ENCODE measurements at places on chromosomes 3 and 15.
A peak's percentile ranks its signal among the peaks of the same experiment; 100 is the strongest.

- DNase-seq, result peak; percentile 66
These were observed 28.5 kb upstream of the KCTD6 start for GRCh38 chr3:58463181-58463941.

DNA sequence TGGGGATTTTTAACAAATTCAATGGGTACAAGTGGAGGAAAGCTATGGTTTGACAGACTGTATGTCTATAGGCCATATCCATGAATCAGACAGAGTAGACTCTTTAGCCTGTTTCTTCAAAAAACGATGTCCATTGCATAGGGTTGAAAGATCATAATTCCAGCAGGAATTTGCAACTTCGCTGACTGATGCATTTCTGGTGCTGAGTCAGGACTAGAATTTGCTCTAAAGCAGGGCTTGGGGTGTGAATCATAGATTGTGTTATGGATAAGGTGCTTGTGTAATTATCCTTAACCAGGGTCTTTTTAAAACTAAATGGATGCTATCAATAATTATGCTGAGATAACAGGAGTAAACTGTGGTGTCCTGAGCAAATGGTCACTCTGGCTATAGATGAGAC, 200.4 kb upstream of the TBC1D5 start:
- no peak for DNase-seq

- DNase-seq, result no peak
These were observed 122.4 kb downstream of the XXYLT1 start for GRCh38 chr3:195148549-195148948.

DNA sequence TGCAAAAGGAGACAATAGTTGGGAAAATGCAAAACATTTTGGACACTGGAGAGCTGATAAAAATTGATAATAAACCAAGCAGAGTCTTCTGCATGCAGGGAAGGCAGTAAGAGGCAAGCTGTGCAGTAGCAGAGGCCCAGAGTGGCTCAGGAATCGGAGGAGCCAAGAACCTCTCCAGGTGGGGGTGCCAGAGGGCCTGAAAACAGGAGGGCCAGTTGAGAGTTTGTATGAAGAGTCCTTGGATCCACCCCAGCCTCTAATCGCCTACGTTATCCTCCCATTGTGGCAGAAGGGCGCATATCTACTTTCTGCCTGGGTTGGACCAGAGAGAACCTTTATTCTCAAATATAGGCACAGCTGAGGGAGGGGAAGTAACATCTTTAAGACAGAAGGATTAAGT, 48.9 kb upstream of the RBP1 start:
- no peak for DNase-seq

DNA sequence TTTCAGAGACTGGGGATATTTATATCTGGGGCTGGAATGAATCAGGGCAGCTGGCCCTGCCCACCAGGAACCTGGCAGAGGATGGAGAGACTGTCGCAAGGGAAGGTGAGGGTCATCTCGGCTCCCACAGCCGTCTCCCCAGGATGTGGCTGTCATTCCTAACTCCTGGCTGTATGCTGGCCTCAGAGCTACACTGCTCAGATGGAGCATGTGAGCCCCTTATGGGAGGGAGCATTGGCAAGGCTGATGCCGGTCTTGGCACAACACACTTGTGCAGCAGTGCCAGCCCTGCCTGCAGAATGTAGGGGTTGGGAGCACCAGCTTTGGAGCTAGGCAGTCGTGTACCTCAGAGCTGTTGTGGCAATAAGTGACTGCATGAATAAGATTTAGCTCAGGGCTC, 5.2 kb downstream of the RCCD1 start:
- DNase-seq, result no peak

DNA sequence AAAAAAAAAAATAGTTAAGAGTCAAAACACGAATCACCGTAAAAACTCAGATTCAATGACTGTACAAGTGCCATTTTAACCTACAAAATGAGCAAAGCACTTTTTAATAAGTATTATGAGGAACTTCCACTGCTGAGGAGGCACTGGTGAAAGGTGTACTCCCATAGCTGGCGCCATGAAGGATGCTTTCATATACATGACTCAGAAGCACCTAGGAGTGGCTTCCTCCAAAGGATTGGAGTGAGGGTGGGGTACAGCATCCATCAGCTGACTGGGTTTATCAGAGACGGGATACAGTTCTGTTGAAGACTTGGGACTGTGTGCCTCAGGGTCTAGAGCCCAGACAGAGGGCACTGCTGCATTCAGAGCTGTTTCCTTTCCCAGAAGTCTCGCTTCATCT, 60.9 kb upstream of the MEX3B start:
- no peak for DNase-seq

GRCh38 chr3:155282385-155283091, 10.9 kb downstream of the STRIT1 start:
- no peak for DNase-seq

DNA sequence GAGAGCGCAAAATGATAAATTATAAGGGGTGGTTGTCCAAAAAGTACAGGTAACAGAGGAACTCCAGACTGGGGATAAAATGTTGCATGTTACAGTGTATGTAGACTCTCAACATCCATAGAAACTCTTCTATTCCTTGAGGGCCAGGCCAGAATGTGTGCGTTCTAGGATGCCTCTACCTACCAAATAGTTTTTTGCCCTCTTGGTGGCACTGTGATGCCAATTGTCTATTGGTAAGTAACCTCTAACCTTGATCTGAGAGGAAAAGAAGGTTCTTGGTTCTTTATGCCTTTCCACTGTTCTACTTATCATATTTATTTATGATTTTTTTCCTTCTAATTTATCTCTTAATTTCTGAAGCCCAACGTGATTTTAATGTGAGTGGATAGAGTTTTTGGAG, 424.6 kb downstream of the GRM7 start:
- no peak for DNase-seq

- no peak for DNase-seq
These were observed 35.4 kb downstream of the MASP1 start for GRCh38 chr3:187256051-187256616.

- no peak for DNase-seq
These were observed 5.5 kb downstream of the MEF2A start for GRCh38 chr15:99571299-99571698.

- no peak for DNase-seq
These were observed 9.9 kb downstream of the PSMA4 start for GRCh38 chr15:78550194-78550593.

DNA sequence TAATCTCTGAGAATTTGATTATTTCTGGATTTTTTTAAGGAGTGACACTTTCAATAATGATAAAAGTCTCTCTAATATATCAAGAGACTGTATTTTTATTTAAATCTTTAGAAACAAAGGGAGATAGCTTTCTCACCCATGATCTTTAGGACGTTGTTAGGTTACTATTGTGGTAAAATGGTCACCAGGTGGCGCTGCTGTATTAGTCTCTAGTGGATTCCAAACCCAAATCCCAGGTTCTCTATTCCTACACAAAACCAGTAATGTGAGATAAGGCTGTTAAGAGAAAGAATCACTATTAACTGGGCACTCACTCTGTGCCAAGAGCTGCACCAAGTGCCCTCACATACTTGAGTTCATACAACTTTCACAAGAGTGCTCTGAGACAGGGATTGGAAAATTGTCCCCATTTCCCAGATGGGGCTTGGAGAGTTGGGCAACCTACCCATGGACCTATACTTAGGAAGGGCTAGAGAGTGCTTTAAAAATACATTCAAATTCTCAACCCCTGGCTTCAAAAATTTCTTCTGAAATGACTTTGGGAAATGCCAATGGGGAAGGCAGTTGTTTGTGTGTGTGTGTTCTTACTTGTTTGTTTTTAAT, 593.4 kb upstream of the TGFBR2 start:
- DNase-seq, result peak; percentile 68

DNA sequence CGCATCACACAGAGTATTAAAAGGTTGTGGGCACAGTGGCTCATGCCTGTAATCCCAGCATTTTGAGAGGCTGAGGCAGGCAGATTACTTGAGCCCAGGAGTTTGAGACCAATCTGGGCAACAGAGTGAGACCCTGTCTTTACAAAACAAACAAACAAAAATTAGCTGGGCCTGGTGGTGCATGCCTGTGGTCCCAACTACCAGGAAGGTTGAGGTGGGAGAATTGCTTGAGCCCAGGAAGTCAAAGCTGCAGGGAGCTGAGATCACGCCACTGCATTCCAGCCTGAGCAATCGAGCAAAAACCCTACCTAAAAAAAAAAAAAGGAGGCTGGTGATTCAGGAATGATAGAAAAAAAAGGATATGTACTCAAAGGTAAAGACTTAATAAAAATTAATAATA, 28.2 kb upstream of the ST6GAL1 start:
- no peak for DNase-seq

DNA sequence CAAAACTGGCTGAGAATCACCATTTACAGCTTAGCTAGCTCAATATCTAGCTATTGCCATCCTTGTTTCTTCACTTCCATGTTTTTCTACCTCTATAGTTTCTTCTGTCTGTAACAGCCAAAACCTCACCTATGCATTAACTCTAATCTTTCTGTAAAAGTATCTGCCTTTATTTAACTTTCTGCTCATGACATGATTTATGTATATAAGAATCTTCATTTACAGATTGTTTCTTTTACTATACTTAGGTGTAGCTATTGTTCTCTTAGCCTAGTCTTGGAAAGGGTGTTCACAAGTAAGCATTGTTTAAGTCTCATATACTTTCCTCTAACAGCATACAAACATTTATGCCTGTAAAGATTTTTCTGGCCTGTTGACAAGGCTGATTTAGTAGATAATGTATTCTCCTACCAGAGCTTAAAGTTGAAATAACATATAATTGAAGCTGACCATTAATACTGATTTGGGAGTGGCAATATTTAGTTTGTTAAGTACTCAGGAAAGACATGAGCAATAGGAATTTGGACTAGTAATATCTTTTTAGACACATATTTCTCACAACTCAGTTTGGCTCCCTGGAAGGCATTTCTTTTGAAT, 9.4 kb downstream of the FILIP1L start:
- DNase-seq, result no peak

- no peak for DNase-seq
These were observed 784.0 kb downstream of the ZPLD1 start for GRCh38 chr3:103218793-103219192.

GRCh38 chr3:41600616-41601015, 361.3 kb downstream of the ULK4 start:
- no peak for DNase-seq

DNA sequence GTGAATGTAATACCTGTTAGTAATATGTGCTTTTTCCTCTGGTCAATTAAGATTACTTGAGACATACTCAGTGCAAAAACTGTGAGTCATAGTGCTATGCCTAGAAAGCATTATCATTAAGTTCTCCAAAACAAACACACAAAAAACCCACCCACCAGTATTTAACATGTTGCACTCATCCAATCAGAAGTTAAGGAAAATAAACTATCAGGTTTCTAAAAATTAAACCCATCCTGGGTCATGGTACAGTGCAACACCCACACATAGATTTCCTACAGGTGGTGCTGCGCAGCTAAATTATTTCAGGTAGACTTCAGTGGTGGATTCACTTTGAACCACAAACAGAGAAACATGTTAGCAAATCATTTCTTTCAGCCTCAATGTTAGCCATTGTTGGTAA, 264.4 kb upstream of the VEPH1 start:
- no peak for DNase-seq

- no peak for DNase-seq
These were observed 51.9 kb downstream of the USP8 start for GRCh38 chr15:50476143-50476542.

GRCh38 chr3:24829629-24830229, 335.1 kb upstream of the THRB start:
- peak; percentile 47 for DNase-seq

DNA sequence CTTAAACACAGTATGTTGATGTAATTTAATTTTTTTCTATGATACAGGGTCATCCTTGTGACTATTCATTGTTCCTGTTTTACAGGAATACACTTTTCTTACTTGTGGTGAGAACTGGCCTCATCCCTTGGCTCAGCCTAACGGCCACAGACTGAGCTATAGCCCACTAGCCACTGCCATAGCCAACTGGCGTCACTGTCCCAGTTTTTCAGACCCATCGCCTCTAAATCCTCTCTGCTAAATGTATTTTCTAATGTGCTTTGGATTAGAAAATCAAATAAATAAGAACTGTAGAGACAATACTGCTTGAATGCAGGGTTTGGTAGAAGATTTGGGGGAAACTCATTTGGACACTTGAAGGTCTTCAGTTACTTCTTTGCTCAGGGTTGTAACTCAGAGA, 113.1 kb downstream of the TIGIT start:
- DNase-seq, result no peak

GRCh38 chr3:32147933-32148332, 41.5 kb downstream of the GPD1L start:
- peak; percentile 62 for DNase-seq

- DNase-seq, result no peak
These were observed 320.3 kb downstream of the THSD4 start for GRCh38 chr15:71435552-71435951.

DNA sequence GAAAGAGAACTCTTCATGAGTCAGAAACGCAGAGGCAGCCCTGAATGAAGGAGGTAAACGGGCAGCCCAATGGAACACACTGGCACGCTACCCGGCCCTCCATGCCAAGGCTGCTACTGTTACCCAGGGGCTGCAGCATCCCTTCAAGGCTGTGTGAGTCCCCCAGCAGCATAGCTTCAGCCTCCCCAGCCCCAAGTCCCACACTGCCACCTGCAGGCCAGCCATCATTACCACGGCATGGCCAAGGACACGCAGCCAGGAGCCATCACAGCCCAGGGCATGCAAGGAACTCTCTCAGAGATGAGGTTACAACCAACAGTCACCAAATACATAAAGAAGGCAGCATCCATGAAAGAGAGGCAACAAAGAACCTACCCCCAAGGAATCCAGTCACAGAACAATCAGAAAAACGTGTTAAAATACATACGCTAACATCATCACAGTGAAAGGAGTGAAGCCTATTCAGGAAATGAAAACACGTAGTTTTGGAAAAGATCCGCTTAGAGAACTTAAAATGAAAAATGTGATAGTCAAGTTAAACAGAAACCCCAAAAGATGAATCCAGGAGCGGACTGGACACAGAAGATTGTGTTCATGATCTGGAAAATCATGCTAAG, 22.4 kb downstream of the PLA2G4F start:
- DNase-seq, result no peak

- no peak for DNase-seq
These were observed 15.0 kb upstream of the C15orf61 start for GRCh38 chr15:67505675-67506572.

DNA sequence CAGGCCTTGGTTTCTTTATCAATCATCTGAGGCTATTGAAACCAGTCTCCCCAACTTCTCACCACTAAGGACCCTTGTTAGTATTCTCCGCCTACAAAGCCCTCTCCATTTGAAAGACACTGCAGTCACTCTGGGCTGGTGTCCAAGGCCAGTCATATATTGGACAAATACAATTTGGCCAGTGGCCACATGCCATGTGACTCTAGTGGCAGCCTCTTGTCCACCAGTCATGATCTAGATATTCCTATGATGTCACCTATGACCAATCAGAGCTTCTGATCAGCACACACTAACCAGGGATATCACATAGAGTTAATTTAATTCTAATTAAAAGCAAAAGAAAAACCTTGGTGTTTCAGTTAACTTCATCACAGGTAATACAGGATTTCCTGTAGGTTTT, 68.2 kb downstream of the RAB11A start:
- peak; percentile 35 for DNase-seq

- DNase-seq, result no peak
These were observed 54.0 kb downstream of the HEG1 start for GRCh38 chr3:125001557-125002413.

- no peak for DNase-seq
These were observed 122.6 kb downstream of the EPHB1 start for GRCh38 chr3:134917631-134918030.
